ENCODE measurements at places on chromosomes 2 and 18.
A peak's percentile ranks its signal among the peaks of the same experiment; 100 is the strongest.

DNA sequence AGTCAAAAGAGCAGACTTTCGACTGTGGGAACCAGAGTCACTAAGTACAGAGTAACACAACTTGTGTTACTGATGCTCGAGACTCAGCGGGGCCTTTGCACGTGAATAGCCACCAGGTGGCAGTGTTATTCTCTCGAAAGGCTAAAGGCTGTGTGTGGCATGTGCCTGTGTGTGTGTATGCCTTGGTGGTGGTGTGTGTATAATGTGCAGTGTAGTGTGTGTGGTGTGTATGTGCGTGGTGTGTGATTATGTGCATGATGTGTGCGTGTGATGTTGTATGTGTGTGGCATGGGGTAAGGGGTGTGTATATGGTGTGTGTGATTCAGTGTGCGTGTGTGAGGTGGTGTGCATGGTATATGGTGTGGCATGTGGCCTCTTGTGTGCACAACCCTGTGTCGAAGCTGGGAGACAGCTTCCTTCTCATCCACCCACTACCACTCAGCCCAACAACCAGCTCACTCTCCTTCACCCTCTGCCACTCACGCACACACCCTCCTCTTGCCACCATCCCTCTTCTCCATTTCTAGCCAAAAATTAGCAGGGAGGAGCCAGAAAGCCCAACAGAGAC is 83.0 kb upstream of the ZNF532 start:
- DNase-seq: peak; percentile 79

DNA sequence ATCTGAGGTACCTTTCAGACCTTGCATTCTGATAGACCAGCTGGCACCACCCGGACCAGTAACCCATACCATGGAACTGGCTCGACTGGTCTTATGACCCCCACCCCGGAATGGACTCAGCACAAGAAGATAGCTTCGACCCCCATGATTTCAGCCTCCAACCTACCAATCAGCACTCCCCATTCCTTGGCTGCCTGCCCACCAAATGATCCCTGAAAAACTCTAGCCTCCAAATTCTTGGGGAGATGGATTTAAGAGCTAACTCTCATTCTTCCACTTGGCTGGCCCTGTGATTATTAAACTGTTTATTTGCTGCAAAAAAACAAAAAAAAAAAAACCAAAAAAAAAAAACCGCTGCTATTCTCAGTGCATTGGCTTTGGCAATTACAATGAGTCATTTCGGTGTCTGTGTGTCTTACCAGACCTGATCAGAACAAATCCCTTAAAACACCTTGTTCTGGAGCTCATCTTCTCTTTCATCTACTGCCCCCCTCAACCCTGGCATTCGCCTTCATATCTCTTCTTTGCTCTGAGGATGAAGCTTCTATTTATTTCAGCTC is 60.1 kb upstream of the KIF5C start:
- DNase-seq: no peak

DNA sequence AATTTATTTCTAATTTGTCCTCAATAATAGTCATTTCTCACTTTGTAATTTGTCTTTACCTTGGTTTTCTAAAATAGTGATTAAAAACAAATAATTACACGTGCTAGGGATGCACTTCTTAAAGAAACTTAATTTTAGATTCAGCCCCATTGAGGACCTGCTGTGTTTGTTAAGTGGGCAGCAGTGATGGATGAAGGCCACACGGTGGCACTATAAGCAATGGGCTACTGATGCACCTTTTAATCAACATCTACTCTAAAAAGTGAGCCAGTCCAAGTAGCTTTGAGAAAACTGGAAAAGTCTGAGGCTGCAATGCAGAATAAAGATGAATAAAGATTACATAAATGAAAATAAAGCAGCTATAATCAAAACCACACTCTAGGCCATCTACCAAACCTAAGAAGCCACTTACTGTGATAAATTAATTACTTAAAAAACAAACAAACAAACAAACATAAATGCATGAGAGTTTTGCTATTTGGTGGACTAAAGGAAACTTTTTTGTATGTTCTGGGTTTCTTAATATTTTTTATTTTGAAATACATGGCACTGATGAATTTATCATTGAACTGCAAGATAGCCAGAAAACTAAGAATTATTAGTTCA is 89.3 kb downstream of the PDE11A start:
- no peak for DNase-seq

DNA sequence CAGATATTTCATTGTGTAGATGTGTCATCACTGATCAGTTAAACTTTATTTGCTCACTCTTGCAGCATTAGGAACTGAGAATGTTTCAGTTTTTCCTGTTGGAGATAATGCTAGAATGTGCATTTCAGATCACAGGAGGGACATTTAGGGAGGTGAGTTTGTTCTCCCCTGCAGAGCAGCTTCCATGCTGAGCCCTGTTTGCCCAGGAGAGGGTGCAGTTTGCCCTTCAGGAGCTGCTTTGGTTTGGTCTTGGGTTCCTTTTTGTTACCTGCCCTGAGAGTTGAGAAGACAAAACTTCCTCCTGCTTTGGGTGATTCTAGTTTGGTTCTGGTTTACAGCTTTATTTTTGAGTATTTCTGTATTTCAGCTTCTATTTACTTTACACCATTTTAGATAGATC is 49.9 kb downstream of the DGKD start:
- DNase-seq: no peak

GRCh38 chr2:176106581-176107539 is at the start of gene HOXD11:
Gene HOXD11, plus strand, starts transcription at chr2:176107280. Its CDS starts 76 bp downstream, at chr2:176107356.
- DNase-seq: peak; percentile 69

DNA sequence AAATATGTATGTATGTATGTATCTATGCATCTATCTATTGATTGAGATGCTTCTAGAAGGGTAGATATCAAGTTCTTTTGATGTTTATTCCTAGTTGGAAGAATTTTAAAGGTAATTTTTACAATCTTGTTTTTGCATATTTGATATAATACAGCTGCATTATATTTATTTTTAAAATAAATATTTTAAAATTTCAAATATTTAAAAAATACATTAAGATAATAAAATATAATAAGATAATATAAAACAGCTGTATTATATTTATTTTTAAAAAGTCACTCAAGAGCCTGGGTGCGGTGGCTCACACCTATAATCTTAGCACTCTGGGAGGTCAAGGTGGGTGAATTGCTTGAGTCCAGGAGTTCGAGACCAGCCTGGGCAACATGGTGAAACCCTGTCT is 92.5 kb downstream of the LIPG start:
- DNase-seq: no peak

DNA sequence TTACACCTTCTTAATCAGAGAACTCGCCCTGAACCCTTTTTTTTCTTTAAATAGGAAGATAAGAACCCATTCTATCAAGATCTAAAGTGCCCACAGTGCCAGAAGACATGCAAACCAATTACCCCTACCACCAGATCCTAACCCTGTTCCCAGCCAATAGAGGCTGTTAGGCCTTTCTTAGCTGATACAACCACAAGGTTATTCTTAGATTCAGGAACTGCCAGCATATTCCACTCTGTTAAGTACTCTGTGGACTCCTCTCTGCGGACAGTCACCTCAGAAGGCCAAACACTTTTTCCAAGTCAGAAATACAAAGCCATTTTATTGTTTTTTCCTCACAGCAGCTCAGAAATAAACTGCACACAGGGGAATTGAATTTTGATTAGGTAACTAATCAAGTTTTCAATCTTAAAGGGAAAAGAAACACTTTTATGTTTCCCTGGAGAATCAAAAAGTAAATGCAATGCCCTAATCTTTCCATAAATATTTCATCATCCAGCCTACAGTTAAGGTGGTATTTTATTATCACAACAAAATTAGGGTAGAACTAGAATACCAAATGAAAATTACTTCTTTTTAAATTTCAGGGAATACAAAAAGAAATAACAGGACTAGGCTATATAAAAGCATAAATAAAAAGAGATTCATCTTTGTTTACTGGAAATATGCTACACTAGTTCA is 111.4 kb downstream of the NBAS start:
- DNase-seq: no peak

- no peak for DNase-seq
Measured at GRCh38 chr2:151549191-151549590, 139.5 kb downstream of the RIF1 start.

GRCh38 chr2:24970483-24971285 is 1.1 kb downstream of the DNAJC27 start:
- no peak for DNase-seq

DNA sequence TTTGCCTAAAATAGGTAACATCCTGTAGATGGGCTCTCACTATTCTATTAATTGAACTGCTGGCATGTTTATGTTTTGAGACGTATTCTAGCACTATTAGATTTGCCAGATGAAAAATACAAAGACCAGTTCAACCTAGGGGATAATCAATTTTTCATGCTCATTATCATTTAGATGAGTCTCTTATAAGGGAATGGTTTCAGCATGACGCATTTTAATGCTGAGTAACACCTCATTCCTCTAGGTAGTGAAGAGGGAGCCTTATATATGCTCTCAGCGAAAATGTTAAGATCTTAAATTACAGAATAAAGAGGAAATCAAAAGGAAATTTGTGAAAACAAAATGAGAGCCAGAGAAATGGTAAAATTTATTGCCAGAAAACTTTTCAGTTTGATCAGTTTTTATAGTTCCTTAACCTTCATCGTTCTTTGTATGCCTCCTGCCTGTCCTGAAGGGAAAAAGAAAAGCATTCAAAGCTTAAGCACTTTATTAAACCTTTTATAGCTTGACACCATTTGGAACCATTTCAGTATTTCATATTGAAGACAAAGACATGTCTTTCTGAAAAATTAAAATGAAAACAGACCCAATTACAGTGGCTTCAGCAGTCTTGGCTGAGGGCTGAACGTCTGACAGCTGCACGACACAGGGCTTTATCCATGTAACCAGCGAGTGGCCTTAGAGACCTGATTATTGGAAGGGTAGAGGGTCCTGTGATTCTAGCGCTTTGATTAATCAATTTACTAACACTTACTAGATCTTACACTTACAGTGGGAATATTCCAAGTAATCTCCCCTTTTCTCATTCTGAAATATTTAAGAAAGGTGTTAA is 112.8 kb downstream of the ADCYAP1 start:
- no peak for DNase-seq

DNA sequence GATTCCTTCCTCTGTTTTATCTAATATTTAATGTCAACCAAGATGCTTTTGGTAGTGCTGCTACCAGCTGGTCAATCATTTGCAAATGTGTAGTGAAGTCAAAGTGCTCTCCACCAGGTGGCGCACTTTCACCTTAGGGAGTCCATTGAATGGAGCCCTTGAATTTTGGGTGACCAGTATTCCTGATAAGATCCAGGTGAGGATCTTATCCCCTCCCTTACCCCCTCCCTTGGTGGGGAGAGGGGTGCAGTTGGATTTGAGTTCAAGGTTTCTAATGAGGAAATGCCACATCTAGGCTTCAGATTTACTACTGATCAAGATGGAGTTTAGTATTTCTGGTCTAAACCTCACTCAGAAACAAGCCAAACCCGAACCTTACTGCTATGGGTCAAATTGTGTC is 12.0 kb upstream of the E2F6 start:
- DNase-seq: peak; percentile 89

GRCh38 chr2:54444503-54444902 is 11.6 kb upstream of the SPTBN1 start:
- no peak for DNase-seq

- no peak for DNase-seq
Measured at GRCh38 chr2:123693836-123694235, 331.3 kb upstream of the CNTNAP5 start.

- DNase-seq: no peak
Measured at GRCh38 chr2:16785149-16785548, 119.5 kb upstream of the CYRIA start.

DNA sequence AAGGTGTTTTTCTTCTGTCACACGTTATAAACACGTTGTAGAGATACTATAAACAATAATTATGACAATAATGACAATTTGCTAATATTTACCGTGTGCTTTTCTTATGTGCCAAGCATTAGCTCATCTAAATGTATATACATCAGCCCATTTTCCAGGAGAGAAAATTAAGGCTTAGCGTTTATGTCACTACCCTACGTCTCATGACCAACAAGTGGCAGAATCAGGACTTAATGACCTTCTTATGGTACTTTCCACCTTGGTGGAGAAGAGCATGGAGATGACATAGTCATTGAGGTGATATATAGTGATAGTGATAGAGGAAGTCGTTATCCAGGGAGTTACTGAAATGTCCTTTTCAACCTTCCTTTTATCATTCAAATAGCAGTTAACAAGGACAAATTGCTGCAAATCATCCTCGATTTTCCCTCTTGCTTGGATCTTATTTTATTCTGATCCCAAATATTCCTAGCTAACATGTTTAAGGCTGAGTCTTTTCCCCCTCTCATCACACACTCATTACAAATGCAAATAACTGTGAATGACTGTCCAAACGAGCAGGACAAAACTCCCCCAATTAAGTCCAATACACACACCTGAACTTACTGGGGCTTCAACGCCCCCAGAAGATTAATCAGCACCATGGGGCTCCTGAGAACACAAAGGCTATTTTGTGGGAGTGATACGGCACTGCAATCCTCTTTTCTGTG is 27.3 kb downstream of the SPRED2 start:
- no peak for DNase-seq

DNA sequence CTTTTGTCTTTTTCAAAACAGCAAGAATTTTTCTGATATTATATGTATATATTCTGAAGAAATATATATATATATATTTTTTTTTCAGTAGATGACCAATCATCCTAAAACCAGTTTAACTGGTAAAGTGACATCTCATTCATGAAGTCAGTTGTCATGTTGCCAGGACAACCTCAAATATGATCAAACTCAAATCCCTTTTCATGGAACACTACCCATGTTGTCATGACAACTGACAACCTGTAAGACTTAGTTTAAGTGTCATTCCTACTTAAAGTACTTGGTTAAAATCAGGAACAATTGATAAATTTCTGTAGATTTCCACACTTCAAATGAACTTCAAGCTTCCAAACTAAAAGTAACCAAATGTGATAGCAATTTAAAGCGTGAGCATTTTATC is 101.8 kb upstream of the ERBB4 start:
- DNase-seq: no peak

DNA sequence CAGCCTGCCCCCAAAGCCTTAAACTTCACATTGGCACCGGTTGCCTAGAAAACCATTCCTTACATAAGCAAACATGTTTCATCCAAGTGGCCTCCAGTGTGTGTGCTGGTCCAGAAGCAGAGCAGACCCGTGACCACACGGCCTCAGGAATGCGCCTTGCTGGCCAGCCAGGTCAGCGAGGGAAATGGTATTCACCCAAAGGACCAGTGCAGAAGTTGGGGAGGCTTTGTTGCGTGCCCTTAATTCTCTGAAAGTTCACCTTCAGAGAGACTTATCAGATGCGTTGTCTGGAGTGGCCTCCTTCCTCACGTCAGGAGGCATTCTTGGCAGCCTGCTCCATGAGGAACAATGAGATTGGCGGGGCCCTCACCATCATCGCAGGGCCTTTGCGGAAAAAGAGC is 25.9 kb downstream of the NRP2 start:
- DNase-seq: no peak

DNA sequence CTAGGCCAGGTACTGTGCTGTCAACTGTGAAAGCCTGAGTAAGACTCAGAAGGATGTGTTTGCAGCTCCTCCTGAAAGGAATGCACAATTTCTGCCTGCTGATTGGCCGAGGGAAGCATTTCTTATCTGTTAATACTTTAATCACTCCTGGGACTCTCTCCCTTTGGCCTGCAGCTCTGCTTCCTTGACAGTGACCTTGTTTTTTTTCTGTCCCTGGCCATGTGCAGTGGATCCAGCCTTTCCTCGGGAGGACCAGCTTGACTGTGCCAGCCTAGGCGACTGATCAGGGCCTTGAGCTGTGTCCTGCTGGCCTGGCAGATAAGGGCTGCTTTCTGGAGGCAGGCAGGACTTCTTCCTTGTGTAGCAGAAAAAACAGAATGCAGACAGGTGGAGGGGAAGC is 10.0 kb downstream of the RNF144A start:
- no peak for DNase-seq
